ENCODE measurements at places on chromosomes 7 and 10.

GRCh38 chr7:42883950-42884349 is 27.9 kb downstream of the C7orf25 start:
- DNase-seq, result no peak

- no peak for DNase-seq
Measured at GRCh38 chr7:47518827-47519226, 63.1 kb downstream of the TNS3 start.

GRCh38 chr7:156829669-156830336 is 63.2 kb downstream of the LMBR1 start:
- DNase-seq, result no peak

- DNase-seq, result no peak
Measured at GRCh38 chr7:91398341-91398740, 134.1 kb downstream of the FZD1 start.

- no peak for DNase-seq
Measured at GRCh38 chr10:21522631-21523406, 2.7 kb downstream of the SKIDA1 start.

- no peak for DNase-seq
Measured at GRCh38 chr7:66790725-66791124, 50.2 kb downstream of the RABGEF1 start.

DNA sequence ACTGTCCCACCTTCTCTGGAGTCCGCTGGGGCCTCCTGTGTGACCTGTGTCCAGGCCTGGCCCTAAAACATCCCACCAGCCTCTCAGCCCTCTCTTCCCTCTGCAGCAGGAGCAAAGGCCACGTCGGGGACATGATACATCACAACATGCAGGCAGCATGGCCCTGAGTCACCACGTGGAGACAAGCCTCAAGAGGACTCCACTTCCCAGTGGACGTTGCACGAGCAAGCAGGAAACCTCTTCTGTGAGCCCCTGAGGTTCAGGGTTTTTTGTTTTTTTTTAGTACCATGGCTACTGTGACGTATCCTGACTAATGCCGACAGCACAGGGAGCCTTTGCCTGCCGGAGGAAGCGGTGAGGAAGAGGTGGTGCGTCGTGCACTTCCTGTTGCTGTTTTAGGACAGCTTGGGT is 165.9 kb downstream of the DNAJB6 start:
- DNase-seq, result no peak

DNA sequence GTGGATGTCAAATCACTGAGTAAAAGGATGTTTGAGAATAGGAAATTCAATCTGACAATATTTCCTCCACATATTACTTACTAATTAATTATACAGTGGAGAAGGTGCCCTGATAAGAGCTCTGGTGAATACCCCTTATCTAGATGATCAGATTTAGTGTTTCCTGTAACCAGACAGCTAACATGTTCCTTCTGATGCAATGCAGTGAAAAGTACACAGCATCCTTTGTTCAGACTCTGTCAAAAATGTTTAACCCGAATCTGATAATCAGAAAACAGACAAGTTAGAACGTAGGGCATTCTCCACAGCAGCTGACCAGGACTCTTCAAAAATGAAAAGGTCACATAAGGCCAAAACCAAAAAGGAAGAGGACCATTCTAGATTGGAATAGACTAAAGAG is 46.2 kb downstream of the WDR11 start:
- no peak for DNase-seq
